Stimulated activated CD4-positive, alpha-beta T cell treated with anti-CD3 and anti-CD28 coated beads, Interleukin-1b, Interleukin-23, amount 100 ng/mL, for 4 hours (primary cell): ENCODE measurements at places on chromosomes 1 and 21.

DNA sequence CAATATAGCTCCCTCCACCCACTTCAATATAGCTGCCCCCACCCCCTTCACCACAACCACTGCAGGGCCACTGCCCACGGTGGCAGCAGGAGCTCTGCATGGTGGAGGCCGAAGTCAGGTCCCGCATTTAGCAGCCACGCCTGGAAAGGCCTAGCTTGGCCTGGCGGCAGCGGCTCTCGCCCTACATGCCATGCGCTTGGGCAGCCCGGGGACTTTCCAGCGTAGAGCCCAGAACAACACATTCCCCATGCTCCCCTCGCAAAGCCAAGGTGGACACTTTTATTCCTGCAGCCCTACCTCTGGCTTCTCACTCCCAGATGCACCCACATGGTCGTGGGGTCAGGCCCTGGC is 37.1 kb downstream of the LHX4 start:
- DNase-seq = no peak

GRCh38 chr1:41420351-41420750 is 59.1 kb downstream of the FOXO6 start:
- DNase-seq = no peak

DNA sequence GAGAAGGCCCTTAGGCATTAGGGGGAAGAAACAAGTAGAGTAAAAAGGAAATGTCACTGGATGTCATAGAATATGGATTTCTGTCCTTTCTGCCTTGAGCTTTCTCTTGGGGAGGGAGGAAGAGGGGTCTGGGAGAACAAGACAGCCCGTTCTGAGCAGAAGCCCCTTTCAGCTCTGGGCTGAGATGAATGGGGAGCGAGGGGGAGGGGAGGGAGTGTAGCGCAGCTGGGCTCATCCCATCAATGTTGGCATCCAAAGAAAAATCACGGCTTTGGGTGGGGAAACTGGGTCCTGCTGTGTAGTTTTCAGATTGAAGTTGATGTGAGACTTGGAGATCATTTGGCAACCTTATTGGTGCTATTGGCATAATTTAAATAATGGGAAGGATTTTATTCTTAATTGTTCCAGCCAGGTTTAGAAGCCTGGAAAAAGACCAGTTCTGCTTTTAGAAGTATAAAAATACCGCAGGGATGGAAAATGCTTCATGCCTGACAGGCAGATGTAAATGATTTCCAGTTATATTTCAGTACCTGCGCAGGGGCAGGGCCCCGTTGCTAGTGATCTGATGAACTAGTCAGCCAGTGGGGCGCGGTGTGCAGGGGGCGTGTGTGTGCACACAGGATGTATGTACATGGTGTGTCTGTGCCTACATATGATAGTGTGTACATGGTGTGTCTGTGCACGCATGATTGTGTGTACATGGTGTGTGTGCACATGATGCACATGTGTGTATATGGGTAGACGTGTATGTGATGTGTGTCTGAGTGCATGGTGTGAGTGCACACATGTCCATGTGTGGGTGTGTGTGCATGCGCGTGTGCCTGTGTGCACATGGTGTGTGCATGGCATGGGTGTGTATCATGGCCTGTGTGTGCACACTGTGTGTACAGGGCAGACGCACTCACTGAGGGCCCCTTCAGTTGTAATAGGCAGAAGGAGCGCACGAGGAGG is 36.0 kb downstream of the ABCG1 start:
- no peak for DNase-seq

DNA sequence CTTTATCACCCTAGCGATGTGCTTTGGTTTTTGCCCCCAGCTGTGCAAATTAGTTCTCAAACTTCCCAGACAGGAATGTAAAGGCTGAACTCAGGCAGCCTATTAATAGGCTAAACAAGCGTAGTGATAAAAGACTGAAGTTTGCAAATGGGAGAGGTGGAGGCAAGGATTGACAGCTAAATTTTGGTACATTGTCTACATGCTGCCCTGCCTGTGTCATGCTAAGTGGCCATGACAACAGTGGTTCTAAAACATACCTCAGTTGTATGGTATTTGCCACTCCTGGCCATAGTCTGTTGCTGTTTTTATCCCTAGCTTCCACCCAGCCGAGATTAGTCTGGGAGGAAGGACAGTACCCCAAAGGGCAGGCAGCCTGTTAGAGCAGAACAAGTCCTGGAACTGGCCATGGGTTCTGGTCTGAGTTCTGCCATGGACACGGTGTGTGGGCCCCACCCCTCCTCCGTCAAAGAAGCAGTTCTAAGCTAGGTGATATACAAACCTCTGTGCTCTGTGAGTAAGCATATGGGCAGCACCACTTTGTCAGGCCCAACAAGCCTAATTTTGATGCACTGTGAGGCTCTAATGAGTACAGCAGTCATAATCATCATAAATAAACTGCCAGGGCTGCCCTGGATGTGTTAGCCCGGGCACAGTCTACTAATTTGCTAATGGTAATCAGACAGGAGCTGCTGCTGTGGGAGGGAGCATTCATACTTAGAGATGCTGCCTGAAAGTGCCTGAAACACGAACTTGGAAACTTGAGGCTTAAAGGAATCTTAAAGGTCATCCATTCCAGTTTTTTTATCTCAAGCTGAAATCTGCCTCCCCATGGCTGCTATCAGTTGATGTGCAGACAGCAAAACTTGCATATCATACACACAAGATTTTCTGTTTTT is 177.1 kb downstream of the HHAT start:
- no peak for DNase-seq

- DNase-seq = no peak
Observed at GRCh38 chr1:155181371-155182051, 7.9 kb downstream of the TRIM46 start.
